ENCODE measurements at places on chromosomes 4 and X.

DNA sequence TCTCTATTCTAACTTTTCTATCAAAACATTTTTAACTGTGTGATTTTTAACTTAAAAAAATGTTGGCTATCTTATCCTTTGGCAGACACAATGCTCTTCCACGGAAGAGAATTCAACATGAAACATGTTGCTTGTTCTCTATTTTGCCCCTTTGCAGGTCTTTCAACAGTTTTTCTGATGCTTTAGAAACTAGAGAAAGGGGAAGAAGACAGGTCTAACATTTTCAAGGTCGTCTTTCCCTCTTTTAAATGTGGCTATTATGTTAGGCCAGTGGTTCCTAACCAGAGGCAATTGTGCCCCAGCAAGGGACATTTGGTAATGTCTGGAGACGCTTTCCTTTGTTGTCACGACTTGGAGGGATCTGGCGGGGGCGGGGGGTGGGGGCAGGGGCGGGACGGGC lies 95.0 kb downstream of the SH3KBP1 start:
- DNase-seq: no peak

DNA sequence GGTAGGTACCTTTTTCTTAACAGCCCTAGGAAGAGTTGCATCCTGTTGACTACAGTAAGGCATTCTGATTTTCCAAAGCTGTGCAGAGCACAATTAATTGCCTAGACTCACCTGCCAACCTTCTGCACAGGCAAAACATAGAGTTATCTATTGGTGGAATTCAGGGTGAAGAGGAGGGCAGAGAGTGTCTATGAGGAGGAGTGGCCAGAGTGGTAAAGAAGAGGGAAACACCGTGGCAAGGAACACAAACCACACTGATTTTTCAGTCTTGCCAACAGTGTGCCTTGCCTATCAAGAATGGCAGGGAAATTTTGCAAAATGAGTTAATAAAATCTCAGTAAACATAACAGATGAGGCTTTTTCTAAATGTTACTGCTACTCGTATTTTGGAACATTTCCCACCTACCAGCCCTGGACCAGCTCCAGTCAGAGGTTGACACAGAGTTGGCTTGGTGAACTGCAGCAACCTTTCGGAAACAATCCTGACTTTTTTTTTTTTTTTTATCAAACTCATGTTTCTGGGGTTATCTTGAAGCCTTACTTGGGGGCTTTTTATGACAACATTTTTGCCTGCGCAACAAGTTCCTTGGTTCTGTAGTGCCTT lies 67.9 kb upstream of the CAPN6 start:
- no peak for DNase-seq

DNA sequence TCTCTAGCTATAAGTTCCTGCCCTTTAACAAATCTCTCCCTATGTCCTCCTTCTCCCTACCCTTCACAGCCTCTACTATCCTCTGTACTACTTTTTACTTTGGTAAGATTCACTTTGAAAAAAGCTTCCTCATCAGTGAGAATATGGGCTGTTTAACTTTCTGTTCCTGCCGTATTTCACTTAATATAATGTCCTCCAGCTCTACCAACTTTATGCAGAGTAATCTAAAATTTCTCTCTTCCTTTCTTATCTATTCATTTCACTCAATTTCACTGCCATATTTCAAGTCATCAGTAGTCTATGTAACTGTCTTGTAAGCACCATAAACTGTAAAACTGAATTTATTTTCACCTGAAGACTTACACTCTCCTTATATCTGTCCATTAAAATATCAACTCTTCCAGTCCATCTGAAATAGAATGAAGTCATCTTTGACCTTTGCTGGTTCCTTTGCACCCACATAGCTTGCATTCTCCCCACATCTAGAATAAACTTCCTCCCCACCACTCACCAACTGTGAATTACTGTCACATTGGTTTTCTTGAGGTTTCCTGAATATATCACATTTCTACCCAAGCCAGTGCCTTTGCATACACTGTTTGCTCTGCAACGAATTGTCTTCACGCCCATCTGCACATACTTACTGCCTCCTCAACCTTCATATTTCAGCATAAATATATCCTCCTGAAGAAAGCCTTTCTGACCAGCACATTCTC lies 54.6 kb downstream of the ARAP2 start:
- DNase-seq: peak; percentile 43

- no peak for DNase-seq
Measured at GRCh38 chrX:46333550-46333949, 211.7 kb downstream of the ZNF674 start.

DNA sequence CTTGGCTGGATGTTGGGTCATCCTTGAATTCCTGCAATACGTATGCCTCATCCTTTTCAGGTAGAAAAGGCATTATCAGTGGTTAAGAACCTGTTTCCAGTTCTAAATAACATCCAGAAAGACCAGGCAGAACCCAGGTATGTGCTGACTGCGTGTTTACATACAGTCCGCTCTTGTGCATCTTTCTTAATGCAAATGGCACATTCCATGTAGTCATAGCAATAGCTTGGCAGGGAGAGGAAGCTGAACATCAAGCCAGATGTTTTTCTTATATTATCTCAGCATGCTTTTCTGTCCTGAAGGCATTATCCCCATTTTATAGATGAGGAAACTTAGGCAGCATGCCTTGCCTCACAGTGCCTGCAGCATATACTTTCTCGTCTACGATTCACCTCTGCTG lies 2.1 kb downstream of the DCLK2 start:
- DNase-seq: no peak

DNA sequence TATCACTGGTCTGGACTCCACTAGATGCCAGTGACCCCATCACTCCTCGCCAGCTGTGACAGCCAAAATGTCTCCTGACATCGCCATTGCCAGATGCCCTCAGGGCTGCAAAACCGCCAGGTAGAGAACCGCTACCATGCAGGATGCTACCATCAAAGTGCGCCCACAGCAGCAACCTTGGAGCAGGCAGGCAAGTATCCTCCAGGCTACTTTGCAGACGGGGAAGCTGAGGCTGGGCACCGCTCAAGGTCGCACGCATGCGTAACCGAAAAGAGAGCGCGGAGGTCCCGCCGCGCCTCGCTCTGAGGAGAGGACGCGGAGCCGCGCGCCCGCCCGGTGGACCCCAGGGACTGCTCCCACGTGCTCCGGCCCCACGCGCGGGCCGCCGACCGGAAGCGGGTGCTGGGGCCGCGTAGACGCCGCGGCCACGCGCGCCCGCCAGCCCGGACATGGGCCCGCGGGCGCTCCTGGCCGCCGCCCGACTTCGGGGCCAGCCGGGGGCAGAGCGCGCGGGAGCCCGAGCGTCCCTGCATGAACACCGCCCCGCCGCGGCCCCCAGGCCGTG lies at the start of gene STS:
Gene STS, plus strand, starts transcription at position 300 of the 565 bp plus-strand sequence. CDS start 105,488 bp downstream, outside the sequence.
- DNase-seq: no peak

DNA sequence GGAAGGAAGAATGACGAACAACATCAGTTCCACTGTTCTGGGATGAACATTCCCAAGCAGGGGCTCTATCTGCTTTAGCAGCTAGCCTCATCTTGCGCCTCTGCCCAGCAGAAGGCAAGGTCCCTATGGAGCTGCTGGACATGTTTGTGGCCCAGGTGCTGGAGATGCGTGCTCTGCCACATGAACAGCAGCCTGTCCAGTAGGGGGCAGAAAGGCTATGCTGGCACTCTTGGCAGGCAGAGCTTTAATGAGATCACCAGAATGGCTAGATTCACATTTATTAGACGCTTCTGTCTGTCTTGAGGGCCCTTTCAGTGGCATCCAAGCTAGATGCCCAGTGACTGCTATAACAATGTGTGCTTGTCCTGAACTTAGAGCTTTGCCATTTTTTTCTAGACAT lies 1826.0 kb downstream of the STIM2 start:
- no peak for DNase-seq

- no peak for DNase-seq
Measured at GRCh38 chrX:72381439-72382201, 75.9 kb upstream of the CITED1 start.

GRCh38 chrX:96861218-96861617 lies 22.5 kb upstream of the RPA4 start:
- no peak for DNase-seq

DNA sequence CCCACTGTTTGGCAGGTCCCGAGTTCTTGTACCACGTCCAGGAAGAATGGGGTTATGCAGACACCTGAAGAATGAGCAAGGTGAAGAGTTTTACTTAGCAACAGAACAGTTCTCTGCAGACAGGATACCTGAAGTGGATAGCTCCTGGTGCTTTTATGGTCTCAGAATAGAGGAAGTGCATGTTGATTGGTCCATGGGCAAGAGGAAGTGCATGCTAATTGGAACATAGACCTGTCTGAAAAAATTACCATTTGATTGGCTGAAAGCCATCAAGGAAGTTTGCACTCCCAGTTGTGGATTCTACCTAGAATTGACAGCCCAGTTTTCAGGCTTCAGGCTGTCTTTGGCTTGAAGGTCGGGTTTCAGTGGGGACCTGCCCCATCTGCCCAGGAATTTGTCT lies 887.5 kb downstream of the FAT4 start:
- DNase-seq: no peak

DNA sequence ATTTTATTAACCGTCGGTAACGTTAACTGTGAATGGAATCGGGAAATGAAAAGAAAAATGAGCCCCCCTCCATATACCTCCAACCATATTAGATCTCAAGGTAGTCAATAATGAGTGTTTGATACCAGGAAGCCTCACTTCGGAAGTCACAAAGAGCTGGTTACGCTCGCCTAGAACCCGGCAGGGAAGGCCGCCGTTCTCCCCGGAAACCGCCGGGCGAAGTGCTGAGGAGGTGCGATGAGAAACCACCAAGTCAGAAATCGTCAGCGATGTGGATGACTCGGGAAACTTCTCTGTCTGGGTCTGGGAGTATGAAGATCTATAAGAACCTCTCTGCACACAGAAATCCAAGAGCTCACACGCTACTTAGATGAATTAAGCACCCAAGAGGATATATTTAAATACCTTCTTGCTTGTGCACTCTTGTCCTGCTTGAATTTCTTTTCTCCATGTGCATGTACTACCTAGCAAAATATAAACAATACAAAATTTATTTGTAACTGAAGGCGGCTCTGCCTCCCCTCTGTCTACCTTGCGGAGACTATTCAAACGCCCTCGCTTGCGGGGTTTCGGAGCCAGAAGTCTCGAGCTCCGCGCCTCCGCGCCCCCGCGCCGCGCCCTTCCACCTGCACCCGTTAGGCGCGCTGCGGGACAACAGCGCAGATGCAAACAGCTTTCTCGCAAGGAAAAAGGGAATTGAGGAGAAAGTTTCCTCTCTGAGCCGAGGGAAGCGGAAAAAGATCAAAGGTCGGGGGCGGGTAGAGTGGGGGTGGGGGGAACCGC lies 17.8 kb downstream of the NKX6-1 start:
- no peak for DNase-seq
